ENCODE measurements at places on chromosomes 11 and 22.

GRCh38 chr11:57320719-57321387, 3.9 kb downstream of the TNKS1BP1 start:
- no peak for DNase-seq

- DNase-seq, result no peak
Observed at GRCh38 chr22:49810363-49811019, 17.2 kb downstream of the BRD1 start.

- DNase-seq, result no peak
Observed at GRCh38 chr11:46130286-46130940, 9.2 kb upstream of the PHF21A start.

DNA sequence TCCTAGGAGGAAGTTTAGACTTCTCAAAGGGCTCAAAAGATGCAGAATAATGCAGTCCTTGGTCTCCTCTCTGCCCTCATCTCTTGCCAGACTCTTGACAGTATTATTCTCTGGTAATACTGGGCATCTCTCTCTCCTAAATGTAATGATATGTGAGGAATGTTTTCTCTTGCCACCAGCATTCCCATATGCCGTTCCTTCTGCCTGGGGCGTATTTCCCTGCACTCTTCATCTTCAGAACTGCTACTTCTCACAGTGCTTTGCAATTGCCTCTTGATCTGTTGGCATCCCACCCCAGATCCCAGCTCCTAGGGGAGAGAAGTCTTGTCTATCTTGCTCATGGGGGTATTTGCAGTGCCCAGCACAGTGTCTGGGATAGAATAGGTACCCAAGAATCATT, 107.4 kb downstream of the RASSF10 start:
- no peak for DNase-seq

- DNase-seq, result no peak
Observed at GRCh38 chr11:47860536-47860935, 12.4 kb upstream of the NUP160 start.

GRCh38 chr22:47129902-47130635, 367.6 kb downstream of the TBC1D22A start:
- no peak for DNase-seq

- no peak for DNase-seq
Observed at GRCh38 chr11:69841859-69842698, 22.9 kb upstream of the FGF3 start.

- DNase-seq, result no peak
Observed at GRCh38 chr11:47553406-47553743, 443 bp upstream of the CELF1 start.
